ENCODE measurements at places on chromosomes 5 and 9.

DNA sequence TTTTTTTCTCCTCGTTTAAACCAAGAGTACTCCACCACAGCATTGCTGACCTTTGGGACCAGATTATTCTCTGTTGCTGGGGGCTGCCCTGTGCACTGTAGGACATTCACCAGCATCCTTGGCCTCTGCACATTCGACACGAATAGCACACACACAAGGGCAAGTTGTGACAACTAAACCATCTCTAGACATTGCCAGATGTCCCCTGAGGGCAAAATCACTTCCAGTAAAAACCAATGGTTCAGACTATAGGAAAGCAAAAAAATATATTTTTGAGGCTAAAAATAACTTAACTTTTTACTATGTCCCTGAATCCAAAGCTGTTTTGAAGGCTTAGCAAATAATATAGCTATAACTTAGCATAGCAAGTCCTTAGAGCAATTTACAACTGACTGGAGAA lies 65.9 kb downstream of the SEMA5A start:
- no peak for DNase-seq

DNA sequence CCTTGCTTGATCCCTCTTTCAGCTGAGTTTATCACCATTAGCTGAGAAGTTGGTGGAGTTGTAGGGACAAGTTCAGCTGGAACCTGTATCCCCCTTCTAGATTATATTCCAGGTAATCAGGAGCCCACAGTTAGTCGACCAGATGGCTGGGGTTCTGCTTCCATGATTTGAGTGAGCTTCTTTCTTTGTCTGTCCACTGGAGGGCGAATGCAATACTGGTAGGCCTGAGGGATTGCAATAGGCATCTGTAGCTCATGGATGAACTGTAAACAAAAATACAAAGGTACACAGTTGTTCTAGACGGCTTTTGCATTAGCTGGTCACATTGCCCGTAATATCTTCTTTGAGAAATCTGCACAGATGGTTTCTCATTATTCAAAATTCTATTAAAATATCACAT lies 88.9 kb downstream of the PCSK5 start:
- peak; percentile 18 for DNase-seq

DNA sequence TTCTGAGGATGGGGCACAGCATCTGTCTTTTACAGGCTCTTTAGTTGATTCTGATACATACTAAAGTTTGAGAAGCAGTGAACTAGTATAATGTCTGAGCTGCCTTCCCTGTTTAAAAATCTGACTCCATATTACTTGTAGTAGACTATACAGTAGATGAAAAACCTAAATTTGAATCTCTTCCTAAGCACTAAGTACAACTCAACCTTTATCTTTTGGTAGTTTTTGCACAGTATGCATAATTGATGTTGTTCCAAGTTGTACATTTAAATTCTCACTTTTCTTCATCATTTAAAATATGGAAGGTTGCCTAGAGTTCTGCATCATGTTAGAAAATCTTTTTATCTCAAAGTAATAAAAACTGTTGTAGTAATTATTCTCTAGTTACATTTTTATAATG lies 98.6 kb upstream of the CKMT2 start:
- no peak for DNase-seq

- DNase-seq, result peak; percentile 10
These were observed 1037.3 kb upstream of the ACO1 start for GRCh38 chr9:31347082-31347617.

DNA sequence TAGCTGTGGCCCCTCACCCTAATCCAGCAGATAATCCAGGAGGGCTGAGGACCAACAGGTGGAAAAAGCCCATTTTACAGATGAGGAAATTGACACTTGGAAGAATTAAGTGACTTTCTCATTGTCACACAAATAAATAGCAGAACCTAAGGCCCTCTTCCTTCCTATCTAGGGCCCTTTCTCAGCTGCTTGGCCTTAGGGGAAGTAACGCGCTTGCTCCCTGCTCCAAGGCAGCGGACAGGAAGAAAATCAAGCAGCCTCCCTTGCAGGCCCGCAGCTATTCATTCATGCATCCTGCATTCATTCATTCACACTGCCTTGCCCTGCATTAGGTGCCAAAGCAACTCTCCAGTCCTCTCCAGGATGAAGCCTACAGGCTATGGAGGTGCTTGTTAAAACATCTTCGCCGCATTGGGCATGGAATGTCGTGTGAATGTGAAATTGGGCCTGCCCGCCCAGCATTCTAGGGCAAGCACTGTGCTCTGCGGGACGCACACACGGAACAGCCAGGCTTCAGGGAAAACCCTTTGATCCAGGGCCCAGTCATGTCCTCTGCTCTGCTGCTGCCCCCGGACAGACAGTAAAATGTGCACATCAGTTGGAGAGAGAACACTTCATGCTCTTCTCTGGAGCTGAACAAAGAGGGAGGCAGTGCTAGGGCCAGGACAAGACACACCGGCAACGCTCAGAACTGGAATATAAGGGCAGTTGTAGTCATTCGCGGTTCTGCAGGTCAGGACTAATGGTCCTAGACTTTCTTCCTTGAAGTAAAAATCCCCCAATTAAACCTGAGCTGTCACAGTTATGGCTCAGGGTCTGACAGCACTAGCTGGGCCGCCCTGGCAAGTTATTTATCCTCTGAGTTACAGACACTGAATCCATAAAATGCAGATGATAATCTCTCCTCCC lies 166.0 kb downstream of the COL23A1 start:
- DNase-seq, result no peak

DNA sequence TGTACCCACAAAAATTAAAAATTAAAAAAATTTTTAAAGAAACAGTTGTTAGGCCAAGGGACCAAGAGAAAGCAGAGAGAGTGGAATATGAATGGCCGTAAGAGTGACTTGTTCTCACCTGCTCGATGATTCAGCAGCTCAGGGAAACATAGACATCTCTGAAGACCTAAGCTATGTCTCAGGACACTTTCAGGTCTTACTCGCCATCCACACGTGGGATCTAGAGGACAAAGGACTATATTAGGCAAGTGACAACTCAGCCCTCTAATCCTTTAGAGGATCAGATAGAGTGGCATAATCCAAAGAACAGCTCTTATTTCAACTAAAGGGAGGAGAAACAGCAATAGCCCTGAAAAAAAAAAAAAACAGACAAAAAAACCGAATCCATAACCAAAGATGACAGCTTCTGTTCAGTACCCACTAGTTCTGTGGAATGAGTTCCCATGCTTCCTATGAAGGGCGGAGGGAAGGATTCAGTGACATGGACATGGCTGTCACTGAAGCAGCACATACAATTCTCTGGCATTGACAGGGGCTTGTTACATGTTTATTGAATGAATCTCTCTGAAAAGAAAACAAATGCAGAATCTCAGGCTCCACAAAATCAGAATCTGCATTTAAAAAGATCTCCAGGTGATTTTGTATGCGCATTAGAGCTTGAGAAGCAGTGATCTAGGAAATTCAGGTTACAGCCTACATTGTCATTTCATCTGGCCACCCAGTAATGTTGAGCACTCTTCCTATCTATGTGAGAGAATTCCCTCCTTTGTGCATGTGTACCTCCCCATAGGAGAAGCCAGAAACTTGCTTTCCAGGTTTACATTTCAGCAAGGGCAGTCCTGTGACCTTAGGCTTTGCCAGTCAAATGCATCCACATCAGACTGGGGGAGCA lies 96.0 kb downstream of the KIAA1958 start:
- DNase-seq, result no peak

- DNase-seq, result no peak
These were observed 1020.4 kb upstream of the WWC1 start for GRCh38 chr5:167271081-167271480.

DNA sequence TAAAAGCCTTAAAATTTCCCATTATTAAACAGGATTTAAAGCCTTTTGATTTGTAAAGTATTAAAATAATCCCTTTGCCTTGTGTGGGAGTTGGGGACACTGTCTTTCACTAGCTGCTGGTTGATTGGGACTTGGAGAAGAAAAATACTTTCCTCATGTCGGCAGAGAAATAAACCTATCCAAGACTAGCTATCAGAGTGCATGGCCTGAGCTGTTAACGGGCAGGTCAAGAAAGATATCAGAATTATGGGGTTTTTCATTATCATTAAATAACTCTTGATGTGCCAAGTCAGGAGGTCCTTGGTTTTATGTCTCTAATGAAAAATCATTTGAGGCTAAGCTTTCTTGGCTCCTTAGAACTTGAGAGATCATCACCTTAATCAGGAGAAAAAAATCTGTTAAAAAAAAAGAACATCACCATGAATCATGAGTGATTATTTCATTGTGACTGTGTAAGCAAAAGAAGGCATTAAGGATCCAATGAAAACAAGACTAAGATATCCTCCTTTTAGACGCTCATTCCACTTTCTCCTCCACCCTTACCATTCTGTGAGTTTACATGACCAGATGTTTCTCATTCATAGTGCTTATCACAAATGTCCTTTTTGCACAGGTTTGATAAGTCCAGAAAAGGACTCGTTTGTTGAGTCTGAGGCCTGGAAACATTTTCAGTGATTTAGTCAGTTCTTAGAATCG lies 140.4 kb upstream of the EGFLAM start:
- DNase-seq, result no peak

DNA sequence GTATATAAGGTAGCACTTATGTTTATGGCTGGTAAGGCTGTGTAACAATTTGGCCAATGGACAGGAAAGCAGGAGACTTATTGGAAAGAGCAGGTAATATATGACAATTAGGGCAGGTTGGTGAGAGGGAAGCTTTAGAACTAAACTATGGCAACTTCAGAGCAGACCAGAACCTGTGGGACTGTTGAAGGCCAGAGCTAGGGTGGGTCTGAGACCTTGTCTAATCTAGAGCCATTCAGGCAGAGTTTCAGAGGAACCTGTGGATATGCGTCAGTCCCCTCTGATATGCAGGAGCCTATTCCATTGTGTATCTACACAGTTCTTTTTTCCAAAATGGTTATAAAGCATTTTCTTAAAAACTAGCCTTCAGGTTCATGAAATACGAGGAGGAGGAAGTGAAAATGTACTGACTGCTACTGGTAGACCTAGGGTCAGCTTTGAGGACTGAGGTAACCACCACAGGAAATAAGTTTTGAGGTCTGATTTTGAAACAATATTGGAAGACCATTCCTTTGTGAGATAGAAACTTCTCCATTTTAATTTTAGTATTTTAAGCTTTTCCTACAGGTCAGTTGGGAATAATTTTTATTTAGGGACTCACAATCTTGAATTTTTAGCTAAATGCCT lies 37.6 kb downstream of the ELL2 start:
- no peak for DNase-seq

GRCh38 chr5:132221781-132222648 lies 5.6 kb downstream of the P4HA2 start:
- DNase-seq, result peak; percentile 23

- DNase-seq, result no peak
These were observed 226.7 kb downstream of the SYK start for GRCh38 chr9:91028166-91028827.

DNA sequence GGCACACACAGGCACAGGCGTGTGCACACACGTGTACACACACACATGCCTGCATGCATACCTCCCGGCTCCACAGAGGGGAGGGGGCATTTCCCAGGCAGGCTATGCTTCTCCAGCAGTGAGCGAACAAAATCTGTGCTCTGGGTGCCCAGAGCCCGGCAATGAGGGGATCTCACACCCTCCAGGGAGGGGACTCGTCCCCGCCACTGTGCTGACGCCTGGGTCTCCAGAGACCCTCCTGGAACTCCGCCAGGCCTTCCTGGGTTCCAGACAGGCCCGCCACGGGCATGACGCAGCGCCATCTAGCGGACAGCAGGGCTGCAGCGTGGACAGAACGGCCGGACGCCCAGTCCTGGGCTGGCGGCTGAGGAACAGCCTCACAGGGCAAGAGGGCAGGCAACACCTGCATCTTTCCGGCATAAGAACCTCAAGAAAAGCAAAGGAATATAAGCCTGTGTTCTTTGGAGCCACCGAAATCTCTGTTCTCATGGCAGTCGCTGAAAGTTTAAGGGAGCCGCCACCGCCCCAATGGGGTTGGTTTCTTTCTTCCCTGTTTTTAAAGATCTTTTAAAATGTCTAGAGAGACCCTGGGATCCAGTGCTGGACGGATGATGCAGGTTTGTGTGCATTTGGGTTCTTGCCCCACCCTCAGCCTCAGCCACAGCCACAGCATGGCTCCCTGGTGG lies 135.6 kb upstream of the PPP1R26 start:
- DNase-seq, result peak; percentile 31

GRCh38 chr5:163532171-163533084 lies 27.0 kb downstream of the MAT2B start:
- no peak for DNase-seq

DNA sequence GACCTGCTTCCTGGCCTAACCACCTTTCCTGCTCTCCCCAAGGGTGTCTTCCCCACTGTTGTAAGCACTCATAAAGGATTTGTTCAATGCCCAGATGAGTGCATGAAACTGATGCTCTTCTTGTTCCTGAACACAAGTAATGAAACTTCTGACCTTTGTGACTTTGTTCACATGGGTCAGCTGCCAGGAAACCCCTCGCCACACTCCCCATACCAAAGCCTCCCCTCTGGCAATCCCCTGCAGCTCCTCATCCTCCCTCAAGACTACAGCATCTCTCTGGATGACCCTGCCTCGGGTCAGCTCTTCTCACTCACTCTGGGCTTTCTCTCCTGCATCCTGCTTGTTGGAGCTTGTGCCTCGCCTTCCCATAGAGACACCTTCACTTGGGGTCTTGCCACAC lies 72.2 kb upstream of the SPTLC1 start:
- DNase-seq, result no peak

DNA sequence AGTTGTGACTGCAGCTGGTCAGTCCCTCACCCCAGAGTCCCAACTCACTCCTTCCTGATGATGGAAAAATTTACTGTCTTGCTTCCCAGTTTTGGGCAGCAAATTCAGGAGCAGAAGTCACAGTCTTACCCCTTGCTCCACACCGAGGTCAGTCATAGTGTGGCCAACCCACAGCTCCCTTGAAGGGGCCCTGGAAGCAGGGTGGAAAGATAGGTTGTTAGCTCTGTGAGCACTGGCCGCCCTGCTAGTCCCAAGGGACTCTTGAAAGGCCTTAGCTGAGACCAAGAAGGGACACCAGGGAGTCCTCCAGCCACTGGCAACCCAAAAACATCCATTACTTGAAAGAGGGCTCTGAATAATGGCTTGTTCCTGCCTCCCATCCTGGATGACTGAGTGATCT lies 40.0 kb downstream of the GSN start:
- DNase-seq, result no peak

DNA sequence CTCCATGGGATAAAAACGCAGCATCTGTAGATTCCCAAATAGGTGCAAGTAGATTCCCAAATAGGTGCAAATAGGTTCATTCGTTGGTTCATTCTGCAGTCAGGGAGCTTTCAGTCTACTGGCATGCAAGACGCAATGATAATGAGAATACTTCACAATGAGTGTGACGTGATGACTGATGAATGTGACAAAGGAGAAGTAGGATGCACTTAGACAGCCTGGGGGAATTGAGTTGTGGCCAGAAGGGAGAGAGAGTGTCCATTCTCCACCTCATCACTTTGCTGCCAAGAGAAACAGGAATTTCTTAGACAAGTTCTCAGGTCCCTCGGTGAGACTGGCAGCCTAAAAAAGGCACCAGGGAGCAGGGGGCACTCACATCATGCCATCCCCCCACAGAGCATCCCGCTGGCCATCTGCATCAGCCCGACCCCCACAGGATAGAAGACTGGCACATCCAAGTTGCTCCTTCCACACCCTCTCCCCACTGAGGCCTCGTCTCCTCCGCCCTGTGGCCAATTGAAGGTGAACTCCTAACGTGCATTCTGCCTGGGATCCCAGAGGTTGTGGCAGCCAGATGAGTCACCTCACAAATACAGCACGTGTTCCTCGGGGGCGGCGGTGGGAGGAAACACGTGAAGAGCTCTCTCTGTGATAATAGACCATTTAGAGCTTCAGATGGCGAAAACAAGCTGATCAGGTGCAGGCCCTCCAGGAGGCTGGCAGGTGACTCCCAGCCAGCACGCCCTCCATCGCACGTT lies 19.9 kb upstream of the KCNIP1 start:
- peak; percentile 68 for DNase-seq

Measured in fibroblast of skin of right biceps (primary cell).